Stimulated activated CD4-positive, alpha-beta T cell treated with anti-CD3 and anti-CD28 coated beads, Interleukin-2, amount 100 ng/mL, for 4 hours (primary cell): ENCODE measurements at places on chromosomes 16 and 17.

DNA sequence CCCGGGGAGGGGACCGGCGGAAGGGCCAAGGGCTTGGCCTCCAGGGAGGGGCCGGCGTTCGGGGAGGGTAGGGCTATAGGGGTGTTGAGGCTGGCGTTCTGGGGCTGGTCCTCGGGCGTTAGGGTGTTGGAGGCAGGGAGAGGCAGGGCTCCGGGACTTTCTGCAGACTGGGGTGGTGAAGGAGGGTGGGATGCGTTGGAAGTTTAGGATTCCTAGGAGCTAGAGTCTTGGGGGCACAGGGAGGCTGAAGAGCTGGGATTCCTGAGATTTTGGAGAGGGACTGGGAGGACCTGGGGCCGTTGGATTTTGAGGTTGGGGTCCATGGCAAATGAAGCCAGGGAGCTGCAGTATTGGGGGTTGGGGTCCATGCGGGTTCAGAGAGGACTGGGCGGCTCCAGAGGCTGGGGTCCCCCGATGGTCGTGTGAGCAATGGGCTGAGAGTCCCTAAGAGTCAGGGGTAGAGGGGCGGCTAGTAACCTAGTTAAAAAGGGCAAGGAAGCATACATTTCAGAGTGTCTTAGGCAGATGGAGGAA is 740 bp downstream of the NFATC2IP start:
- no peak for DNase-seq

- no peak for DNase-seq
Observed at GRCh38 chr17:69908626-69909368, 166.2 kb upstream of the KCNJ16 start.

DNA sequence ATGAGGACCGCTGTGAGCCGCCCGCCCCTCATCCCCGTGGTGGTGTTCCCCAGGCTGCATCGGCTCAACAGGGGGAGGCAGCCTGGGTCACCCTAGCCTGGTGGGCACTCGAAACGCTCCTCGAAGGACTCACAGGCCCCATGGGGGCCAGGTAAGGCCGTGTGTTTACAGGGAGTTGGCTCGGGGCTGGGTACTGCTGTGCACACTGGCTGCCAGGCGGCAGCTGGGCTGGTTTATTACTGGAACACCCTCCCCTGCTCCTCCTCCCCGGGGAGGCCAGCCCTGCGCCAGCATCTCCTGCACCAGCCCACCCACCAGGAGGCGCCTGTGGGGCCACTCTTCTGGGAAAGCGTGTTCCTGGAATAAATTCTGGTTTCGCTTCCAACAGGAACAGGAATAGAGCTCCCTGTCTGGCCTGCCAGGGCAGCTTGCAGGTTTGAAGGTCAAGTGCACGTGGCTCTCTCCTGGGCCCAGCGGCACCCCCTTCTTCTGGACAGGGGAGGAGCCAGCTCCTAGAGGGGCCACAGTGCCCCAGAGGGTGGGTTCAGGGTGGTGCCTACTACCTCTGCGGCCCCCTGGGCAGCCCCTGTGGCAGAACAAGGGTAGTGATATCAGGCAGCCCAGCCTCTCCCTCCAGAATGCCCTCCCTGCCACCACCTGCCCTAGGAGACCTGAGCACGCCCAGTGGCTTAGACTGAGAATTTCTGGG is 11.3 kb downstream of the MCRIP1 start:
- no peak for DNase-seq

DNA sequence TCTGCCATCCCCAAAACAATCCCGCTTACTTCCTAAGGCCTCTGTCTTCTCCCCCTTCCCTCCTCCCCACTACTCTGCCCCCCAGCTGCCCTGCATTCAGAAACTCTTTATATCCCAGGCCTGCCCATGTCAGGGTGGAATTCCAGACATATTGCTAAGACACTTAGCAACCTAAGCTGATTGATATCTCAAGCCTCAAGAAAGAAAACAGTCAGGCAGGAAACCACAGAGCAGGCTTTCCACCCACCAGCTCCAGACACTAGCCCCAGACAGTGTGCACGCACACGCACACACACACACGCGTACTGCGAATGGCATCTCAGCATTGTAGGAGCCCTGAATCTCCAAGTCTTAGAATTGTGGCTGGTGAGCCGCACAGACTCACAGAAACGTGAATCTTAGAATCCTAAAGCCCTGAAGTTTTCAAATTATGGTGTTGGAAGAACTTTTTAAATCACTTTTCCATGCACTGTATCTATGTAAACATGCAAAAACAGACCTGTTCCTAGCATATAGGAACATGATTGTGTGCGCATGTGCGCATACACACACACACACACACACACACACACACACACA is 8.8 kb upstream of the LPCAT2 start:
- DNase-seq: no peak

GRCh38 chr16:4682616-4683254 is 10.6 kb upstream of the NUDT16L1 start:
- DNase-seq: no peak

- no peak for DNase-seq
Observed at GRCh38 chr17:57442401-57442823, 186.1 kb downstream of the MSI2 start.

- DNase-seq: no peak
Observed at GRCh38 chr17:50649042-50649908, 14.6 kb downstream of the ABCC3 start.

DNA sequence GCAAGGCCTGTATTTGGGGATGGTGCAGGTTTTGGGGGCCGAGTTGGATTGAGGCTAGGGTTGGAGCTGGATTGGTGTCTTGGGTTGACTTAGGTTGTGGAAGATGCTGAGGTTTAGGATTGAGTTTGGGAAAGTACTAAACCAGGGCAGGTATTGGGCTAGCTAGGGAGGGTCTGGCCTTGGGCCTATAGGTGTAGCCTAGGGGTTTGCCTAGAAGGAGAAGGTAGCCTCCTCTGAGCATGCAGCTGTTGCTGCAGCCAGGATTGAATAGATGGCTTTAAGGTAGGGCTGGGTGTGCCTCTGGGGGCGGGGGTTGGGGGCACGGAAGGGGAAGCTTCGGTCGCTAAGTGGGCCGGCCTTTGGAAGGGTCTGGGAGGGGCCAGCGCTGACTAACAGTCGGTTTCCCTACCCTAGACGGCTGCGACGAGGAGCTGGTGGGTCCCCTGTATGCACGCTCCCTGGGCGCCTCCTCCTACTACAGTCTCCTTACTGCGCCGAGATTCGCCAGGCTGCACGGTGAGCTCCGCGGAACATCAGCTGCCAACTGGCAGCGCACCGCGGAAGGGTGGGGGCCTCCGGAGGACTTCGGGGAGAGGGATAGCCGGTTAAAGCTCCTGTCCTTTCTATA is 1.2 kb downstream of the CNTNAP1 start:
- DNase-seq: no peak

GRCh38 chr16:72689851-72690250 is 358.1 kb downstream of the ZFHX3 start:
- DNase-seq: no peak

GRCh38 chr16:1494129-1494640 is 1.0 kb downstream of the TELO2 start:
- DNase-seq: no peak

DNA sequence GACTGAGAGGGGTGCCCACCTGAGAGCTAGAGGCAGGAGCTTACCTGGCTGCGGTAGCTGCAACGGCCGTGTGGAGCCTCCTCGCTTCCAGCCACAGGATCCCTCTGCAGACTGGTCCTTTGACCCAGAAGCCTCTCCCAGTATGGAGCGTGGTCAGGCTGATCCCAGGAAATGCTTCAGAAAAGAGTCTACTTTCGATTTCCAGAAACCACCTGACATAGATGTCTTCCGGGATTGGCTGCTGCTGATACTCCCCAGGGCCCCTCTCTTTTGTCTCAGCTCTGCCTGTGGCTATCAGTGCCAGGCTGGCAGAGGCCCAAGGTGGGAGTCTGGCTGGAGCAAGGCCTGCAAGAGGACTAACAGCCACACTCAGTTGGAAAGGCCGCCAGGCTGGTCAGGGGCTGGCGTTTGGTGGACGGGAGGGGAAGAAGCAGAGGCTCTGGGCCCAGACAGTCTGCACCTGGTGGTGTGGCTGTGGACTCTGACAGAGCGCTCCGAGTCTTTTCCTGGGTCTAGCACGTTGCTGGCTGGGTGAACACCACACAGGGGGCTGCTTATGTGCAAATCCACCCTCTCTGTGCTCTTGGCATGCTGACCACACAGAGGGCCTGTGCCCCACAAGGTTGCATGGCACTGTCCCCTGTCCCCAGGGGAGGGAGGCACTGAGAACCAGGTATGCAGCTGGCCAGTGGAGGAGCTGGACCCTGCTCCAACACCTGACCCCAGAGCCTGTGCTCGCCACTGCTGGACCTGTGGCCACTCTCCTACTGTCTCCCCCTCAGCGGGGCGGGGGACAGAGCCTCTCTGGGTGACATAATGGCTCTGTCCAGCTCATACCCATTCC is at the start of gene LGALS3BP:
Gene LGALS3BP (minus strand): TSS at position 144 of the 844 bp plus-strand sequence. CDS start 2,732 bp downstream, outside the sequence.
- peak; percentile 10 for DNase-seq

GRCh38 chr17:79425686-79426085 is 185.2 kb downstream of the RBFOX3 start:
- no peak for DNase-seq

DNA sequence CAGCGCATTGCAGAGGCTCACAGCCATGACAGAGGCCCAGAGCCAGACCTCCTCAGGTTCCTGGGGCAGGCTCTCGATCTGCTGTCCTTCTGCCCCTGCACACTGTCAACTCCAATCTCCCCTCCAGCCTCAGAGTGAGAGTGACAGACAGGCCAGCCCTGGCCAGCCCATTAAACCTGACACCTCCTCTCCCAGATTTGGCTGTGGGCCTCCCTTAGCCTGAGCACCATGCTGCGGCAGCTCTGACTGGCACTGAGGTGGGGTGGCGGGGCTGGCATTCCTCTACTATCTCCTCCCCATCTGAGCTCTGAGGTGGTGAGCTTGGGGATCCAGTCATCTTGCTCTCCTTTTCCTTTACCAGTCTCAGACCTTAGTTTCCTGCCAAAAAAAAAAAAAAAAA is 15.5 kb upstream of the C1QL1 start:
- DNase-seq: no peak

DNA sequence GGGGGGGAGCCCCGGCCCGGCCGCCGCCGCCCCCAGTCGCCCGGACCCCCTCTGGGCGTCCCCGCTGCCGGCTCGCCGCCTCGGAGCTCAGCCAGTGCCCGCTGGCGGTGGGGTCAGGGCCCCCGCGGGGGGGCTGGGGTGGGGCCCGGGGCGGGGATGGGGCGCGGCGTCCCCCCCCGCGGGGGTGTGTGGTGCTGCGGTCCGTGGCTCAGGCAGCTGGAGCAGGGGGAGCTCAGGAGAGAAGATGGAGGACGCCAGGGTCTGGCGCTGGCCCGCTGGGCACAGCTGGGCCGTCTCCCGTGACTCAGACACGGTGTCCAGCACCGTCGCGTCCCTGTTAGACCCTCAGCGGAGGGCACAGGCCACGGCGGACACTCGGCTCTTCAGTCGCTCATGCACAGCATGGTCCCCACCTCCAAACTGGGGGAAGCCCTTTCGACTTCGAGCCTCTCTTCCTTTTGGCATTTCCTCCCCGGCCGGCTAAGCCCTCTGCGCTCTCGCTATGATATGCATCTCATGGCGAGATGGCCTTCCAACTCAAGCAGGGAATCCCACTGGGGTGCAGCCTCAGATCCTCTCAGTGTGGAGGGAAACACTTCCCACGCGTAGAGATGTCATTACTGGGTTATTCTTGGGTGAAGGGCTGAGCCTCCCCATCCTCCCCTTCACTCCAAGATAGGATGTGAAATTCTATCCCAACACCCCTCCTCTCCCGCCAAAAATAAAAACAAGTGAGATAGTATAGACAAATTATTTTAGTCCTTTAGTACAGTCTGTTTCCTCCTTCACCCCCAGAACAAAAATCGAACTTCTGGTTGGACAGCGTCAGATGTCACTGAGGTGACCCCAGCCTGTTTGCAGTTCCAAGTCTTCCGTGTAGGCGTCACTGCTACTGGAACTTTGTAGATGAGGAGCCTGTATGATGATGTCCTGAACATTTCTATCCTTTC is 522 bp upstream of the VEZF1 start:
- peak; percentile 40 for DNase-seq

DNA sequence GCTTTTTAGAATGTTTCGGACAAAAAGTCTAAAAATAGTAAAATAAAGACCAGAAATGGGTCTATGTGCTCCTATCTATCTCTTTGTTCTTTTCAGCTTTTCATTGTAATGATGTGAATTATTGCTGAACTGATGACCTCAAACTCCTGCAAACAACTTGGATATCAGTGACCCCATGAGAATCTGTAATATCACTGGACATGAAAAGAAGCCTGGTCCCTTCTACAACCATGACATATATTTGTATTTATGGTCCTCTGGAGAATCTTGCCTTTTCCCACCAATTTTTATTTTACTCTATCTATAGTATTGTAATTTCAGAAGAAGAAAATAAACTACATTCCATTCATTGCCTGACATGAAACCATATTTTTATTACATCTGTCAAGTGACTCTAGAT is 740.7 kb upstream of the CA10 start:
- DNase-seq: no peak

DNA sequence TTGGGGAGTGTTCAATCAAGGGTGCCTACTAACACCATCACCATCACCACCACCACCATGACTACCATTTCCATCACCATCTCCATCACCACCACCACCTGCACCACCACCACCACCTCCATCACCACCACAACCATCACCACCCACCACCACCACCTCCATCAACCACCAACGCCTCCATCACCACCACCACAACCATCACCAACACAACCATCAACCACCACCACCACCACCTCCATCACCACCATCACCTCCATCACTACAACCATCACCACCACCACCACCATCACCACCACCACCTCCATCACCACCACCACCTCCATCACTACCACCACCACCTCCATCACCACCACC is 15.7 kb downstream of the MARCHF10 start:
- no peak for DNase-seq

DNA sequence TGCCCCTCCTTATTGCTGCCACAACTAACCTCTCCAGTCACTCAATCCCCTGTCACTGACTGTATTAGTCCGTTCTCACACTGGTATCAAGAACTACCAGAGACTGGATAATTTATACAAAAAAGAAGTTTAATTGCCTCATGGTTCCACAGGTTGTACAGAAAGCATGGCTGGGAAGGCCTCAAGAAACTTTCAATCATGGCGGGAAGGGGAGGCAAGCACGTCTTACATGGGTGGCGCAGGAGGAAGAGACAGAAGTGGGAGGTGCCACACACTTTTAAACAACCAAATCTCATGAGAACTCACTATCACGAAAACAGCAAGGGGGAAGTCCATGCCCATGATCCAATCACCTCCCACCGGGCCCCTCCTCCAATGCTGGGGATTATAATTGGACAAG is 86.0 kb upstream of the BCAR1 start:
- DNase-seq: no peak

- DNase-seq: no peak
Observed at GRCh38 chr16:4098501-4098900, 17.7 kb downstream of the ADCY9 start.

GRCh38 chr17:48520631-48521079 is 10.2 kb downstream of the HOXB1 start:
- DNase-seq: no peak

GRCh38 chr16:30762991-30763725 is 1.0 kb downstream of the RNF40 start:
- DNase-seq: no peak

- peak; percentile 50 for DNase-seq
Observed at GRCh38 chr17:41811549-41812380, at the start of gene P3H4. TSS of gene P3H4 (minus strand) at chr17:41811949. CDS start at chr17:41811915, 34 bp downstream.

GRCh38 chr17:17931159-17931558 is 41.0 kb downstream of the TOM1L2 start:
- no peak for DNase-seq
